ENCODE measurements at places on chromosomes 6 and 20. TPM values are rescaled to one million over a fixed set of nuclear protein-coding genes. Genes with fewer than 3 reads are reported as not detected.

LPA gene
- not detected for total RNA-seq

OR2J3 gene
- not detected for total RNA-seq

TRIM31 gene
- not detected for total RNA-seq

KCNB1 gene
- total RNA-seq, result not detected

GABRR1 gene
- total RNA-seq, result not detected

PABPC1L gene
- 71.3 TPM for total RNA-seq

EPHA7 gene
- total RNA-seq, result not detected

TPBG gene
- 0.33 TPM for total RNA-seq

NHLRC1 gene
- 0.11 TPM for total RNA-seq

RWDD1 gene
- 40.0 TPM for total RNA-seq

RNF8 gene
- 20.6 TPM for total RNA-seq

BTNL2 gene
- total RNA-seq, result not detected

ZBTB22 gene
- 9.9 TPM for total RNA-seq

DEFB124 gene
- not detected for total RNA-seq

FIG4 gene
- total RNA-seq, result 14.4 TPM

STMN3 gene
- 17.6 TPM for total RNA-seq

RXRB gene
- 41.0 TPM for total RNA-seq

HEY2 gene
- total RNA-seq, result not detected

AIF1 gene
- 96.1 TPM for total RNA-seq

BFSP1 gene
- 0.12 TPM for total RNA-seq

SS18L1 gene
- total RNA-seq, result 16.6 TPM

BACH2 gene
- 74.7 TPM for total RNA-seq

CDK19 gene
- total RNA-seq, result 14.7 TPM
